ENCODE measurements at places on chromosomes 3 and 15.

DNA sequence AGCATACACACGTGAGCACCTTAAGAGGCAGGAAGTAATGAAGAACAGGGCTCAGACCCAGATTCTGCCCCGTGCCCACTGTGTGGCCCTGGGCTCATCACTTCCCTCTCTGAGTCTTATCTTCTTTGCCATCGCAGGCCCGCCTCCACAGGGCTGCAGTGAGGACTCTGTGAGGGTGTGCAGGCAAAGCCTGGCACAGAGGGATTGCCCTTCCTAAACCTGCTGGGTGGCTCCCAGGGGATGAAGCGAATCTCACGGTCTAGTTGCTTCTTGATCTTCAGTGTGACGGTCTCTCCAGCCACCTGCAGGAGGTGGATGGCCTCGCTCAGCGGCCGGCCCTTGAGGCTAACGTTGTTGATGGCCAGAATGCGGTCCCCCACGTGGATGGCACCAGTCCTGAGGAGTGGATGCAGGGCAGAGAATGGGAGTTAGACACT lies 32.8 kb downstream of the GRIP2 start:
- no peak for DNase-seq

DNA sequence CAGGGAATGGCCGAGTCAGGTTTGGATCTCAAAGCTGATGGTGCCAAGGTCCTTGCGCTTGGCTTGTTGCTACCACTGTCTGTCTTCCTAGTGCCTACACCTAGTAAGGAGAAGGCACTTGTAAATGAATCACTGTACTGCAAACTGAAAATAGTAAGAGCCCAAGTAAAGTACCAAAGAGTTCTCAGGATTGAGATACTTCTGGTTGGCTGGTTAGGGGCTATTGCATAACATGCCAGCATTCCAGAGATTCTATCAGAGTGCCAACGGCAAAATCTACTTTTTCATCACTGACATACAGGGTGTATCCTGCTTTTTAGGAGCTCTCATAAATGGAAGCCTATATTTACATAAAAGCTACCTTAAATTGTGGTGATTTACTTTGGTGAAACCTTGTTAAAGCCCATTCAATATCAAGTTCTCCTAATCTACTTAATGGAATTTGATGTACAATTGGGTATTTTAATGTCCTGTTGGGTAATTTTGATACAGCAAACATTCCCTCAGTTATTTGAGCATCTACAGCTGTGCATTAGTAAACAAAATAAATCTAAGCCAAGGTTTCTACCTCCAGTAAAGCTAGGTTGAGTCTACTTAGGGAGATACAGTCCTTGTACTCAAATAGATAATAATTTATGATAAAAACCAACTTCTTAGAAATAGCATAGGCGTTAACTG lies 30.7 kb upstream of the CHD2 start:
- DNase-seq = no peak

- DNase-seq = no peak
Observed at GRCh38 chr15:63902671-63903035, 68.9 kb upstream of the HERC1 start.

DNA sequence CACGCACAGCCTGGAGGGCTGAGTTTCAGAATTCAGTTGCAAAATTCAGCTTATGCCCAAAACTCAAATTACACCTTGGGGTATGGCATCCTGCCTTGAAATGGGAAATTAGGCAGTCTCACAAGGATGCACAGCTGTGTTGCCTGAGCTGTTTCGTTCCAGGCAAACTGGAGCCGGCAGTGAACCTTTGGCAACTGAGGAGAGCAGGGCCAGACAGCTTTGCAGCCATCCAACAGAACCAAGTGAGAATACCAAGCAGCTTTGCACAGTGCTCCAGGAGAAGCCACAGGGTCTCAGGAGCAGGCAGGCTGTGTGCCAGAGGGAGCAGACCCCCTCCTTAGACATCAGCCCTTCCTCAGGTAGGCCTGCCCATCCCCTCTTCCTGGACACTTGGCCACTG lies 32.5 kb upstream of the BFSP2 start:
- DNase-seq = no peak

- DNase-seq = no peak
Observed at GRCh38 chr15:72835294-72835890, 51.8 kb upstream of the ADPGK start.

DNA sequence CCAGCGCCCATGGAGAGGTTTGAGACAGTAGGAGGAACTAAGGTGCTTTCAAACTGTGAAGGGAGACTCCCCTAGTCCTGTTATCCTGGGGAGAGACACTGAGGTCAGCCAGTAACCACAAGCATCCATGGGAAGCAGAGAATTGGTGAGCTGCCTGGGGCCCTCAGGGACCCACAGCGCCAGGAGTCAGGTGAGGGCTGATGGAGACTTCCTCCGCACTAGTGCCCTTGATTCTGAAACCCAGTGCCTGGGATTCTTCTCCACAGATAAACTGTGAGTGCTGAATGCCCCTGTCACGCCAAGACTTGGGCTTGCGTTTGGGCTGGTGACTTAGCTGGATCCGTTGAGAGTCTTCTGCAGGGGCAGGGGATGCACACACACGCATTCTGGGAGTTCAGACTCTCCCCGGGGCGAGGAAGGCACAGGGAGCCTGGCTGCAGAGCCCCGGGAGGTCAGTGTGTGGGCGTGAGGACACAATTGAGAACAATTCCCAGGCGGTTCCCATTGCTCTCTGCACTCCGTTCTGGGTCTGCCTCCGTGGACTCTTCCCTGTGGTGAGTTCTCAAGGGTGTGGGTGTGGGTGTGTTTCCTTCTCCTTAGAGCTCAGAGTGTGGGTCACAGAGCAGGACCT lies 37.9 kb upstream of the SLCO2A1 start:
- no peak for DNase-seq

DNA sequence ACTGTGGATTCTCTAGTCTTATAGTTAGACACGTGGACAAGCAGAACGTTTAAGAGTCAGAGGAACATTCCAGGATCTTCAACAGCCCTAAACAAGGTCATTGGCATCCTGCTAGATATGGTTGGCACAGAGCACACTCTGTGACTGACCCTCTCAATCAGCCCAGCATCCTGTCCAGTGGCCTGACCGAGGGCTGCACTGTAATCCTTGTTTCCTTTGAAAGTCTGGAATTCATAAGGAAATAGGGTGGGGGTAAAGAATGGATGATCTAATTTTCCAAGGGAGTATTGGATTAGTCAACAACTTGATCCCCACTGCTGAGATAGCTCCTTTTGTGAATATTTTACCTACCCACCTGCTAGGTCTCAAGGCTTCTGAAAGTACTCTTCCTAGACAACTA lies 94.5 kb upstream of the DLG1 start:
- DNase-seq = no peak

DNA sequence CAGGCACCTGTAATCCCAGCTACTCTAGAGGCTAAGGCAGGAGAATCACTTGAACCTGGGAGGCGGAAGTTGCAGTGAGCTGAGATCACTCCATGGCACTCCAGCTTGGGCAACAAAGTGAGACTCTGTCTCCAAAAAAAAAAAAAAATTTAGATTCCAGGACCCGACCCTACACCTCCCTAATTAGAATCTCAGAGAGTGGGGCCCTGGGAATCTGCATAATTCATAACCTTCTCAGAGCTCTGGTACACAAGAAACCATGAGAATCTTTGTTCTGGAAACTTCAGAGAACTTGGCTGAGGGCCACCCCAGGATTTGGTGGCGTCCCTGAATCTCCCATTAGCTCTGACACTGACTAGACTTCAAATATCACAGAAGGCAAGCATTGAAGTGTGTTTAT lies 31.5 kb downstream of the B3GNT5 start:
- DNase-seq = no peak

- no peak for DNase-seq
Observed at GRCh38 chr15:48433226-48433886, 102.1 kb downstream of the DUT start.

DNA sequence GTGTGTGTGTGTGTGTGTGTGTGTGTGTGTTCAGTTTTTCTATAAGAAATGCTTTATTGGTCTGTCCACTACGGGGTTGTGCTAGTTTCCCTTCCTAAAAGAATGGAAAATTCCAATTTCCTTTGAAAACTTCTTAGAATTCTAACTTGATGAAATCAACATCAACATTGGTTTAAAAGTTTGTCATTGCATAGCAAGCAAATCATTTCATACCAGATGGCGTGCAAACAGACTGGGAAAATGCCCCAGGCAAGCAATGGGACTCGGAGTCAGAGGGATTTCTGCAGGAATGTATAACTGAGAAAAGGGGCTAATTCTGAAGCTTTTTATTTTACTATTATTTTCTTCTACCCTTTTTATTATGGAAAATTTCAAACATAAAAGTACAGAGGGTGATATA lies 13.1 kb upstream of the DYNC1LI1 start:
- DNase-seq = no peak

DNA sequence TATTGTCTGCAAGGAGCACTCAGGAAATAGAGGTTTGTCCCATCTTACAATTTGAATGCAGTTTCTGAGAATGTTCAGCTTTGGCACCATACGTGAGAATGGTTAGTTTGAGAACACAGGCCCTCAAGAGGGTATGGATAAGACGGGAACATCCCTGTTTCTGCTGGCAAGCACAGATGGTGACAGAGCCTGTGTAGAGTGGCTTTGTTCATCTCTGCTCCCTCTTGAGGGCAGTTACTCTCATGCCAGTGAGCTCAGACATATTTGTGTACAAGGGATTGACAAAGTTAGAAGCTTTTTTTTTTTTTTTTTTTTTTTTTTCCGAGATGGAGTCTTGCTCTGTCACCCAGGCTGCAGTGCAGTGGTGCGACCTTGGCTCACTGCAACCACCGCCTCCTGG lies 71.5 kb upstream of the FILIP1L start:
- DNase-seq = no peak

- no peak for DNase-seq
Observed at GRCh38 chr3:122824465-122825381, 29.9 kb downstream of the SLC49A4 start.

DNA sequence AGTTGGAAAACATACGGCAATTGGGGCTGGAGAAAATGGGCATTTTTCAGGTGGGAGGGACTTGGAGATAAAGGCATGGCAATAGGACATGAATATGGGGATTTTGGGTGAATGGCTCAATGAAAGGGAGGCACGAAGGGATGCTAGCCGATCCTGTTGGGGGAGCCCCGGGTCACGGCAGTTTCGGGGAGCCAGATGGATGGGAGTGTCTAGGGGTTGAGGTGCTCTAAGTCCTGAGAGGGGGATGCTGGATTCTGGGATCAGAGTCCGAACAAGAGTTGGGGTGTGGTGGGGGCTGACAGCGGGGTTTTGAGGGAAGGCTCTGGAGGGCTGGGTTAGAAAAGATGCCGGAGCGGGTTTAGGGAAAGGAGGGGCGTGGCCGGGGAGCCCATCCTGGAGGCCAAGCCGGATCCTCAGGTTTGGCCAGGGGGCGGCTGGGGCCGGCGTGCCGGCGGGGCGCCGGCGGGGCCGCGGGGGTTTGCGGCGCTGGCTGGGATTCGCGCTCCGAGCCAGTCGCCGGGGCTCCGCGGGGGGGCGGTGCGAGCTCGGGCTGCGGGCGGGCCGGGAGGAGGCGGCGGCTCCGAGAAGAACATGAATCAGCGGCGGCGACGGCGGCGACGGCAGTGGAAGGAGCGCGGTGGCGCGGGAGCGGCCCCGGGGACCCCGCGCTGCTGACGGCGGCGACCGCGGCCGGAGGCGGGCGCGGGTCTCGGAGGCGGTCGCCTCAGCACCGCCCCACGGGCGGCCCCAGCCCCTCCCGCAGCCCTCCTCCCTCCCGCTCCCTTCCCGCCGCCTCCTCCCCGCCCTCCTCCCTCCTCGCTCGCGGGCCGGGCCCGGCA lies at the start of gene TYRO3:
Gene TYRO3, plus strand, starts transcription at position 813 of the 839 bp plus-strand sequence. CDS start 46 bp downstream, outside the sequence.
- DNase-seq = no peak

GRCh38 chr3:114323546-114324254 lies 29.9 kb downstream of the TIGIT start:
- DNase-seq = no peak

All from cortex of kidney (tissue), 1 donor.